ENCODE measurements at places on chromosomes 4 and X.
A peak's percentile ranks its signal among the peaks of the same experiment; 100 is the strongest.

- no peak for DNase-seq
Measured at GRCh38 chr4:129970801-129971200, 874.8 kb downstream of the C4orf33 start.

DNA sequence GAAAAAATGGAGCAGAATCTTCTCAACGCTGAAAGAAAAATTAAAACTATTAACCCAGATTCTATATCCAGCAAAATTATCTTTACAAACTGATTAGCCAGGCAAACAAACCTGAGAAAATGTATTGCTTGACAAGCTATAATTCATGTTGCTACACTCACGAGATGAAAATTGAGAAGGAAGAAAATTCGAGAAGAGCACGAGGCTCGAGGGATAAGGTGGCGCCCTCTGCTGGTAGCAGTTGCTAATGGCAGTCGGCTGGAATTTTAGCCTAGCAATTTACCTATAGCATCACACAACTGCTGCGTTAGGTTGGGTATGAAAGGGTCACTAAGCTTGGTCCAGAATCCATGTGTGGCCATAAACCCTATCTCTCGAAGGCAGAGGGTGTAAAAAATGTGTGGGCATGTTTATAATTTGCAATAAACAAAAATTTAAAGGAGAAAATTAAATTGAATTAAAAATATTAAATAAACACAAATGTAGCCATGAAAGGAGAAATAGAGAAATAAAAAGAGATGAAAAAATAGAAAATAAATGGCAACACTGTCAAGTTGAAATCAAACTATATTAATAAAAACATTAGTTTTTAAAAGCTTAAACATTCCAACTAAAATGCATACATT lies 126.6 kb downstream of the PPP4R3C start:
- no peak for DNase-seq

DNA sequence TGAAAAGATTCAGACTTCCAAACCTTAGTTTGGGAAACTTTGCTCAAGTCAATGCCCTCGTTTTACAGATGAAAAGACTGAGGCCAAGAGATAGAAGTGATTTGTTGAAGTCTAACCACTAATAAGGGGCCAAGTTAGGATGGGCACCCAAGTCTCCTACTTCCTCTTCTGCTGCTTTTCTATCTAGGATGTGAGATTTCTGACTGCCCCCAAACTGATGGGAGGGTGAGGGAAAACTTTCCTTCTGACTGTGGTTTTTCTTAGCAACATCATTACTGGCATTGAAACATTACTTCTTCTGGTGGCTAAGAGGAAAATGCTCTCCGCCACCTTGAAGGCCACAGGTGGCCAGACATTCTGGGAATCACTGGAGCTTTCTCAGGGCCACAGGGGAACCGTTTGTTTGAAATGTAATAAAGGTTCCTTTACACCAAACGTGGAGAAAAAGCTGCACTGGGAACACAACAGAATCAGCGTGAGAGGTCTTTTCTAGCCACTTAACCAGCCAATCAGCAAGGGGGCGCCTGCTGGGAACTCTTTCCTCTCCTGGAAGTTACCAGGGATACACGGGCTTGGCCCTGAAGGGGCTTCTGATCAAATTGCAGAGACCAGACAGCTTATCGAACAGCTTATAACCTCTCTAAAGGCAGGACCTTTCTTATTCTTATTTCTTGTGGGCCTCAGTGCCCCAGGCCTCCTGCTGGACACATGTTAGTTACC lies 115.9 kb upstream of the TEX13D start:
- no peak for DNase-seq

DNA sequence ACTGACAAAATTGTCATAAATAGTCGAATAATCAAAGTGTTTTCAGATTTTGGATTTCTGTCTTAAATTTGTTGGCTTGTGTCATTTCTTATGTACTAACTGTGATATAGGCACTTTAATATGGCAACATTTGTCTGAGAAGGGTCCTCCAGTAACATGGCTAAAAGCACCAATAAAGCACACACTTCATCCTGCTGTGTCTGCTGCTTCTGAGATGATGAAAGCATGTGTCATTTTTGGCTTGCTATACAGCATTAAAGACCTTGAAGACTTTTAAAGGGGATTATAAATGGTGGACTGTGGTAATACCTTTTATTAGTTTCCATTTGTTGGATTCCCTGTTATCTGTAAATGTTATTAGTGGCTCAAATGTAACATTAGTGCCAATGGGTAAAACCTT lies 551.8 kb upstream of the GRID2 start:
- no peak for DNase-seq

DNA sequence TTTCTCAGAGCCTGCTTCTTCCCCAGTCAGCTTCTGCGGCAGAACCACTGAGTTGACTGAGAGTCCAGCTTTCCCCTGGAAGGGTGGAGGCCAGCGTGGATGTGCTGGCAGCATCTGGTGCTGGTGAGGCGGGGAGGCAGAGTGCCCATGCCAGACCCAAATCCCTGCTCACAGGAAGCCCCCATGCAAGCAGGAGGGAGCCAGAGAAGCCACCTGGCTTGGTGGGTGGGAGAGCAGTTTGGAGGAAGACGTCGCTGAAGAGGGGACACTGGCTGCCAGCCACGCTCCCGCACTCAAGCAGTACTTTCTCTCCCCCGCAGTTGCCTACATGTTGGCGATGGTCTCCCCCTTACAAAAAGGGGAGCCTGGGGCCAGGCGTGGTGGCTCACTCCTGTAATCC lies 6.0 kb downstream of the PDZD4 start:
- no peak for DNase-seq

DNA sequence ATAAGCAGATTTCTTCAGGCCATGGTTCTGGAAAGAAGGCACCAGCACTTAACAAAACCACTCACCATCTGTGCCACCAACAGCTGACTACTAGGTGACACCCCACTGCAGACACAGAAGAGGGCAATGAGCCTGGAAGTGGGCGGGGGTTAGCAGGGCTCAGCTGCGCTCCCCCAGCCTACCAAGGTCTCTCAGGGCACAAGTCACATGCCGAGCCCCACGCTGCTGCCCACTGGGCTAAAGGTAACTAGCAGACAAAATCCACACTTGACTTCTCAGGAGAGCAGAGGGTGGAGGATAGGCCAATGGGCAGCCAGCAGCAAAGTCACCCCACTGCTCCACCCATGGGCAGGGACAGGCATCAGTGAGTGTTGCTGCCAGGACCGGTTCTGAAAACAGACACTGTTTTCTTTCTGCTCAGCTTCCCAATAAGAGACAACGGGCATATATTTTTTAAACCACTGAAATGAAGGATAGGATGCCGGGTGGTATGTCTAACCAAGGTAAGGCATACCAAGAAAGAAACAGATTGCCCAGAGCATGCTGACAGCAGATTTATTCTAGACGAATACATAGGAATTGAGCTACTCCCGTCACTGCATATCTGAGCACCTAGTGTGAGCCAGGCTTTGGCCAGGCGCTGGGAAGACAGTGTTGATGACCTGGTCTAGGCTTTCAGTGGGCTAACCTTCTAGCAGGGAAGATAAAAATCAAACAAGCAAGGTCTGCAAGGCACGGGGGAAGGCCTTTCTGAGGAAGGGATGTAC lies 20.1 kb downstream of the ACSL1 start:
- DNase-seq, result peak; percentile 58

- DNase-seq, result peak; percentile 31
Measured at GRCh38 chrX:118726887-118727685, at the start of gene IL13RA1. Gene IL13RA1 (plus strand): TSS chrX:118727606. CDS start chrX:118727639, 33 bp downstream.

DNA sequence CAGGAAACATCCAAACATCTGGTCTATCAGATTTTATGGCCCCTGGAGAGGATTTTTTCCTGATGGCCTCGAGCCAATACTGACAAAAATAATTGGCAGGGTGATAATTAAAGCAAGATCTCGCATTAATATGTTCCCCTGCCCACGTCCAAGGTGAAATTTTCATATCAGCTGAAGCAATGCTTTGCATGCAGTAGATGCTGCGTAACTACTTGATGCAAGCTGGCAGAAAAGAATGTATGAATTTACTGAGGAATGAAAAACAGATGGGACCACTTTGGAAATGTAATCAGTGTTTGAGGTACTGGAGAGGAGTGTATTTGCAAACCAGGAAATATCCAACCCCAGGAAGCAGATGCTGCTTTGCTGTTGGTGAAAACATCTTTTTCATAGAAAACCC lies 36.8 kb upstream of the REST start:
- peak; percentile 63 for DNase-seq
